Hepatic stellate cell (primary cell): ENCODE measurements at places on chromosomes 5 and 9.

- no peak for DNase-seq
Observed at GRCh38 chr9:128226412-128226801, 23.2 kb downstream of the DNM1 start.

GRCh38 chr5:105508519-105508918, 1945.9 kb upstream of the NUDT12 start:
- DNase-seq: peak; percentile 22

- DNase-seq: no peak
Observed at GRCh38 chr5:157345485-157345884, 79.6 kb downstream of the CYFIP2 start.

DNA sequence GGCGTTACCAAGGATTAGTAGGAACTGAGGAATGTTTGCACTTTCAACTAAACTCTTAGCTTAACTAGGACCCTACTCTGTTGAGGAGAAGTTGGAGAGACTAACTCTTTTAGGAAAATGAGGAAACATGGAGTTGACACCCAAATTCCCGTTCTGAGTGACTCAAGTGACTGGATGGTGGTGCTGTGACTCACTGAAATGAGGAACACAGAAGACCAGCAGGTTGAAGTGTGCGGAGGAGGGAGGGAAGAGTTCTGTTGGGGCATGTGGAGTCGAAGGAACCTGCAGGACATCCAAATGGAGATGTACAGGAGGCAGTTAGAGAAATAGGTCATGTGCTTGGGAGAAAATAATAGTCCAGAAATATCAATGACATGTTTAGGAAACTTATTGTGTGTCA, 8.2 kb downstream of the HEXB start:
- peak; percentile 22 for DNase-seq

DNA sequence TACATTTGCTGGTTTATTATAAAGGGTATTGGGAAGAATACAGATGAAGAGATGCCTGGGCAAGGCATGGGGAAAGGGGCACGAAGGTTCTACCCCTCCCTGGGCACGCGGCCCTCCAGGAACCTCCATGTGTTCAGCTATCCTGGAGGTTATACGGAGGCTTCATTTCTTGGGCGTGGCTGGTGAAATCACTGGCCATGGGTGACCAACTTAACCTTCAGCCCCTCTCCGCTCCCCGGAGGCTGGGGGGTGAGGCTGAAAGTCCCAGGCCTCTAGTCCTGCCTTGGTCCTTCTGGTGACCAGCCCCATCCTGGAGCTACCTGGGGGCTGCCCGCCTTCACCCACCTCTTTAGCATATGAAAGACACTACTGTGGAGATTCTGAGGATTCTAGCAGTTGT, 17.0 kb upstream of the RNF130 start:
- no peak for DNase-seq

GRCh38 chr5:137022725-137023124, 476.4 kb downstream of the SPOCK1 start:
- DNase-seq: no peak

DNA sequence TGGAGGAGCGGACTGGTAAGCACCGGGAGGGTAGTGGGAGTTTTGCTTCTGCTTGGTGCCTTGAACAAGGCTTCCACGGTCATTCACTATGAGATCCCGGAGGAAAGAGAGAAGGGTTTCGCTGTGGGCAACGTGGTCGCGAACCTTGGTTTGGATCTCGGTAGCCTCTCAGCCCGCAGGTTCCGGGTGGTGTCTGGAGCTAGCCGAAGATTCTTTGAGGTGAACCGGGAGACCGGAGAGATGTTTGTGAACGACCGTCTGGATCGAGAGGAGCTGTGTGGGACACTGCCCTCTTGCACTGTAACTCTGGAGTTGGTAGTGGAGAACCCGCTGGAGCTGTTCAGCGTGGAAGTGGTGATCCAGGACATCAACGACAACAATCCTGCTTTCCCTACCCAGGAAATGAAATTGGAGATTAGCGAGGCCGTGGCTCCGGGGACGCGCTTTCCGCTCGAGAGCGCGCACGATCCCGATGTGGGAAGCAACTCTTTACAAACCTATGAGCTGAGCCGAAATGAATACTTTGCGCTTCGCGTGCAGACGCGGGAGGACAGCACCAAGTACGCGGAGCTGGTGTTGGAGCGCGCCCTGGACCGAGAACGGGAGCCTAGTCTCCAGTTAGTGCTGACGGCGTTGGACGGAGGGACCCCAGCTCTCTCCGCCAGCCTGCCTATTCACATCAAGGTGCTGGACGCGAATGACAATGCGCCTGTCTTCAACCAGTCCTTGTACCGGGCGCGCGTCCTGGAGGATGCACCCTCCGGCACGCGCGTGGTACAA, 556 bp downstream of the PCDHGC3 start:
- peak; percentile 75 for DNase-seq

GRCh38 chr9:2723376-2724065, 6.2 kb downstream of the KCNV2 start:
- DNase-seq: no peak

- no peak for DNase-seq
Observed at GRCh38 chr5:93385655-93386054, 195.4 kb downstream of the NR2F1-AS1 start.

DNA sequence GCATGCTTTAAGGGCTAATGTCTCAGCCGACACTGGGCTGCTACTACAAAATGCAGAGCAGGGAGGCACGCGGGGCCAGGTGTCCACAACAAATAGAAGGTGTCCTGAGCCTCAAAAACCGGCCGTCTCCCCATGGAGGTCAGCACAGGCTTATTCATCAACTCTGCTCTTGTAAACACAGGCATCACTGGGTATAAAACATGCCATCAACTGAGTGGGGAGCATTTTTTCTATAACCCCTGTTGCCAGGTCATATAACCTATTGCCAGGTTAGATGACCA, 271.6 kb downstream of the AUH start:
- DNase-seq: no peak

DNA sequence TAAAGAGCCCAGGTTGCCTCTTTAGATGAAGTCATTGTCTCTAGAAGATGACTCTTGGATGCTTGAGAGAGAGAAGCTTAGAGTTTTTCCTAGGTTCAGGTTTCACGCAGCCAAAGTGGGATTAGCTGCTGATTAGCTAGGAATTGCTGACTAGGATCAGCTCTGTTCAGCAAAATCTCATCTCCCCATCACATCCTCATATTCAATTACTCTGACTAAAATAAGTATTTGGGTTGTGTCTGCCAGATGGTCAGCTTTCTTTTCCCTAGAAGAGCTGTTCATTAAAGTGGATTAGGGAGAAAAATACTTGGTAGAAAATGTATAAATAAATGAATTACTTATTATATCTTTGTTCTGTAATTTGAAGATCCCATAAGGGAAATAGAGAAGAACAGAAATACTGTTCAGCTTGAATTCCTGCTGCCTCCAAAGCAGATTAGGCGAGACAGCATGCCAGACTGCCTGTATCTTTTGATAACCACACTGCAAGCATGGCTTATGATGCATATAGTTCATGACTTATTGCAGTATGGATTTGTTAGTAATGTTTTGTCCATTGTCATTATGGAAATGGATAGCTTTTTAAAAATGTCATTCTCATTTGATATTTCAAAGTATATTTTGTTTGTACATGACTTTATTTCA, 184.8 kb upstream of the CD180 start:
- no peak for DNase-seq

DNA sequence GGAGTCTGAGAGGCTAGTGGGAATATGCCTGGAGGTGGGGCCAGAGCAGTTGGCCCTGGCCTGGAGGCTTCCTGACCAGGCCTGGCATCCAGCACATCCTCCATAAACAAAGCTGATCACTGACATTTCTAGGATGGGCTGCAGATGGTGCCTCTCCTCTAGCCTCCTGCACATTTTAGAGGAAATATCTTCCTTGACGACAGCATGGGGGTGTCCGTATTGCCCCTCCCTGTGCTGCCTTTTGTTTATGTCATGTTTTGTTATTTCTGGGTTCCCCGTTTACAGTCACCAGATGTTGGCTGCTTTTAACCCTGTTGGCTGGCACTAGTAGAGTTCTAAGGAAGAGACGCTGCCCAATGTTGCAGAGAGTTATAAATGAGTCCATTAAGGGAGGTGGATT, 148.5 kb downstream of the PHF2 start:
- DNase-seq: no peak

DNA sequence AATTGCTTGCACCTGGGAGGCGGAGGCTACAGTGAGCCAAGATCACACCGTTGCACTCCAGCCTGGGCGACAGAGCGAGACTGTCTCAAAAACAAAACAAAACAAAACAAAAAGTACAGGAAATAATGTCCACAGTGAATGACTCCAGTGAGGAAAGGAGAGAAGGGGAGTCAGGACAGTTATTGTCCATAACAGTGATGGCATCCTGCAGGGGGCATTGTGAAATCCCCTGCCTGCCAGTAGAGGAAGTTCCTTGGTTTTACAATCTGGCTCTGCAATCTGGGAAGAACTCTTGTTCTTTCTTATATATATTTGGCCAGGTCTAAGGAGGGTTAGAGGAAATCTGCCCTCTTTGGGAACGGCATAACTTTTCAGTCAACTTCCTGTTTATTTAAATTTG, 8.2 kb downstream of the SH3GL2 start:
- no peak for DNase-seq

DNA sequence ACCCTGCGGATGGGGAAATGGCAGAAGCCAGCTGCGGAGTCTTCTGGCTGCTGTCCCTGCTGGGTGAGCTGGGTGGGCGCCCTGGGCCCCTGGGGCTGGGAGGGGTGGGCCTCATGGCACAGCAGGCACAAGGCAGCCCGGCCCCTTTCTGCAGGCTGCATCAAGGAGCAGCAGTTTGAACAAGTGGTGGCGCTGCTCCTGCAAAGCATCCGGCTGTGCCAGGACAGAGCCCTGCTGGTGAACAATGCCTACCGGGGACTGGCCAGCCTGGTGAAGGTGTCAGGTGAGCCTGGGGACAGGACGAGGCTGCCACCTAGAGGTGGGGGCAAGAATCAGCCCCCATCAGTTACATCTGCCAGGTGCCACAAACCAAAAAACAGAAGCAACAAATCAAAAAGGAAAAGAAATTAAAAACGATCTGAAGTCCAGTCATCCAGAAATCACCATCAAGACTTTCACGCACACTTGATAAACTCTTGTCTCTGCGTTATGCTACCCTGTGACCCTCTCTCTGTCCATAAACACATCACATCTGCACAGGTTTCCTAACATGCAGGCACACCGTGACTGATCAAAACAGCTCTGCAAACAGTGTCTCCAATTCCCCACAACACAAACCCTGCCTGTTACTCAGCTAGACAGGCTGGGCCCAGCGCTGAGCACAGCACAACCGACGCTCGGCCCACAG, 13.9 kb downstream of the REXO4 start:
- DNase-seq: no peak

DNA sequence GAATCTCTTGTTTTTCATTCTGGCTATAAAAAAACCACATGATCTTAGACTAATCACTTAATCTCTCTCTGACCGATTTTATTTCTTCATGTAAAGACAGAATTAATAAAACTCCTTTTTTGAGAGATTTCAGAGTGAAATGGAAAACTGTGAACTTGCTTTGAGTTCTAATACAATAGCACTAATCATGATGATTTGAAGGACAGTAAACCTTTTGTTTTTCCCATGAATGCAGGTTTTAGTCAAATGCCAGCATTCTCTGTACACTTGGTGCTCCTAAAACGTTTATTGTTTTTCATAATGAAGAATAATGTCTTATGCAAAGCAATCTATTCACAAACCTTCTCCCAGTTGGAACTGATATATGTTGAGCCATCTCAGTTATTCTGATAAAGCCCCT, 86.8 kb downstream of the SLC24A2 start:
- DNase-seq: no peak

- peak; percentile 98 for DNase-seq
Observed at GRCh38 chr9:34646211-34647083, at the start of gene GALT. Gene GALT (plus strand): TSS chr9:34646675. CDS start chr9:34646705, 30 bp downstream.
